ENCODE measurements at places on chromosomes 16 and 17.

- no peak for DNase-seq
Measured at GRCh38 chr16:31467151-31467773, 4.7 kb upstream of the TGFB1I1 start.

GRCh38 chr17:40460604-40460967 lies 17.3 kb downstream of the IGFBP4 start:
- DNase-seq: no peak

DNA sequence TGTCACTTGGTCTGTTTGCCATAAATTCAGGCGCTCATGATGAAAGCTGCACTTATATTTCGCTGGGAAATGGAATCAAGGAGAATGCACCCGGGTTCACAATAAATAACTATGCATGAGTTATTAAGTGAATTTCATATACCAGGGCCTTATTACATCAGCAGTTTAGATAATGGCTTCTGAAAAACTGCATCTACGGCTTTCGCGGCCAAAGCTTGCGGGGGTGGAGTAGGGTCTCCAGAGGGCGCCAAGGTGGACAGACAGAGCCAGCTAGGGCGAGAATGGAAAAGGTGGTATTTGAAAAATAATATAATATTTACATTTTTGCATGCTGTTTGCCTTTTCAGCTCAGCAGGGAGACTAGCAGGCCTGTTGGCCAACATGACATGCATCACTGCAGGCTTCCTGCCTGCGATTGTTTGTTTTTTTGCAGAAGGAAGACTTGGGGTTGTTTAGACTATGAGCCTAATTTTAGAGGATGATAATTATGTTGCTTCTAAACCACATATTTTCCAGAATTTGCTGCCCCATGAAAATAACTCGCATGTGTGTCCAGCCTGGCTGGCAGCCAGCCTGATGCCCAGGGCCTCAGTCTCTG lies 173.8 kb upstream of the IRX3 start:
- no peak for DNase-seq

- no peak for DNase-seq
Measured at GRCh38 chr16:23048164-23048563, 101.1 kb downstream of the USP31 start.

DNA sequence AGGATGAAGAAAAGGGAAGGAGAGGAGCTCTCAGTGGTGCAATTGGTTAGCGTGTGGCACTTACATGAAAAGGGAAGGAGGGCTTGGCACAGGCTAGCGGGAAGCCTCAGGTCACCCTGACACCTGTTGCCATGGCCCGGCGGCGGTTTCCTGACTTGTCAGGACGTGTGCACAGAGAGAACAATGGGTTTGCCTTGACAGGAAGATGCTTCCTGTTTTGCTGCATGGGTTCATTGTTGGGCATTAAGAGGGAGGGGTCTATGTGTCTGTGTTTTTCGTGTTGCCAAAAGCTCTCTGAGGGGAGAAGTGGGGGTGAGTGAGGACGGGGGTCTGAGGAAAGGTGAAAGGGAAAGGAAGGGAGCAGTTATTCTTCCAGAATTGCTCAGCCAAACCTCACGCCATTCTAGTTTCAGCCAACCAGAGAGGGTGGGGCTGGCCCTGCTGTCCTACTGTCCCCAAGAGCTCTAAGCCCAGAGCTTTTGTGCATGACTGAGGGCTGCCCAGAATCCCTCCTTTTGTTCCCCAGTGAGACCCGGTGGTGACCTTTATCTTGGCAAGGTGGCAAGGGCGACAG lies 17.1 kb upstream of the CCR7 start:
- DNase-seq: peak; percentile 60

- peak; percentile 90 for DNase-seq
Measured at GRCh38 chr17:17476865-17477467, at the start of gene MED9. Gene MED9, plus strand, starts transcription at chr17:17477000. Its CDS starts 42 bp downstream, at chr17:17477042.

GRCh38 chr17:50564916-50565315 lies 4.4 kb downstream of the CACNA1G start:
- no peak for DNase-seq

All from Calu3 (cell line).